Activated T-helper 1 cell treated with anti-CD3 and anti-CD28 coated beads, Interleukin-2, amount 50 U/mL, for 16 hours (primary cell): ENCODE measurements at places on chromosomes 3 and 15.

DNA sequence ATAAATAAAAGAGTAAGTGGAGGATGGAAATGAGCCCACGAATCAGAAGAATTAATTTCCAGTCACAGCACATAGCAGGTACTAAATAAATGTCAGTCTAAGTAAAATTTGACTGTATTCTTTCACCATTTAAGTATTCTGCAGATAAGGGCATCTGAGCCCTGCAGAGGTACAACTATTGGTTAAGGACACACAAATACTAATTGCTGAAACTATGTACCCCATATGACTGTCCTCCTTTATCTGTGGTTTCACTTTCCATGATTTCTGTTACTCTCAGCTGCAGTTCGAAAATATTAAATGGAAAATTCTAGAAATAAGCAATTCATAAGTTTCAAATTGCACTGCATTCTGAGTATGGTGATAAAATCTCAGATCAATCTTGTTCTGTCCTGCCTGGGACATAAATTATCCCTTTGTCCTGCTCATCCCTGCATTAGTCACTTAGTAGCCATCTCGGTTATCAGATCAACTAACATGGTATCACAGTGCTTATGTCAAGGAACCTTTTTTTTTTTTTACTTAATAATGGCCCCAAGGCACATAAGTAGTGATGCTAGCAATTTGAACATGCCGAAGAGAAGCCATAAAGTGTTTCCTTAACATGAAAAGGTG, 95.1 kb downstream of the LSAMP start:
- DNase-seq, result no peak

GRCh38 chr3:42991341-42992315, 12.5 kb downstream of the GASK1A start:
- DNase-seq, result no peak

GRCh38 chr3:124843506-124844177, 43.5 kb downstream of the ITGB5 start:
- DNase-seq, result no peak

DNA sequence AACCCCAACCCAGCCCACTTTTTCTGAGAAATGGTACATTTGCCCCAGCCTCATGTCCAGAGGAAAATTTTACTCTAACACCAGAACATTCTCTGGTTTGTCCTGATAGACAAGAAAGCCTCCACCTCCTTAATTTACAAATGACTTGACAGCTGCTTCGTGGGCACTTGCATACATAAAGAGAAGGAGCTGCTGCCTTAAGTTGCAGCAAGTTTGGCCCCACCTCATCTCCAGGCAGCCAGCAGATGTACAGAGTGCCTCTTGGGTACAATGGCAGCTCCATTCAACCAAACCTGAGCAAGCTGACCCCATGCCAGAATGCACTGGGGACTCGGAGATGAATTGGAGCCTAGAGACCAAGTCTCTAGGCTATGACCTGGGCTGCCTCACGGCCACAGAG, 6.2 kb upstream of the H1-8 start:
- no peak for DNase-seq

GRCh38 chr3:72099326-72100079, 314.6 kb upstream of the PROK2 start:
- no peak for DNase-seq

DNA sequence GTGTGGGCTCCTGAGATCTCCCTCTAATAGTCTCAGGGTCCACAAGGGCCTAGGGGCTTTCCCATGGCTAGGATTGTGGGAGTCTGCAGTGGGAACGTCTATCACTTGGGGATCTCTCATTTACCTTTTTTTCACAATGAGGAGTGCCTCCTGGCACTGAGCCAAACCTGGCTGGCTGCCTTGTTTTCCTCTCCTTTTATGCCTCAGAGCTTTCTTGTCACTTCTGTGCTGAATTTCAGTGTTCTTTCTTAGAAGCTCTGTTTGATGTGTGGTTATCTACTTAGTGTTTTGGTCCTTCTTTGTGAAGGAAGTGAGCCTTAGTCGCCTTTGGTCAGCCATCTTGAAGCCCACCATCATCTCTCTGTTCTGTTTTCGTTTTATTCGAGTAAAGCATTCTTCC, 33.9 kb downstream of the DOCK3 start:
- no peak for DNase-seq

- DNase-seq, result no peak
Measured at GRCh38 chr3:160130071-160130470, 95.2 kb upstream of the C3orf80 start.

- no peak for DNase-seq
Measured at GRCh38 chr15:57537488-57538264, 54.0 kb upstream of the MYZAP start.

- no peak for DNase-seq
Measured at GRCh38 chr15:78171864-78172472, 22.8 kb downstream of the IDH3A start.

GRCh38 chr3:154139996-154140436, 18.8 kb downstream of the ARHGEF26 start:
- DNase-seq, result no peak

DNA sequence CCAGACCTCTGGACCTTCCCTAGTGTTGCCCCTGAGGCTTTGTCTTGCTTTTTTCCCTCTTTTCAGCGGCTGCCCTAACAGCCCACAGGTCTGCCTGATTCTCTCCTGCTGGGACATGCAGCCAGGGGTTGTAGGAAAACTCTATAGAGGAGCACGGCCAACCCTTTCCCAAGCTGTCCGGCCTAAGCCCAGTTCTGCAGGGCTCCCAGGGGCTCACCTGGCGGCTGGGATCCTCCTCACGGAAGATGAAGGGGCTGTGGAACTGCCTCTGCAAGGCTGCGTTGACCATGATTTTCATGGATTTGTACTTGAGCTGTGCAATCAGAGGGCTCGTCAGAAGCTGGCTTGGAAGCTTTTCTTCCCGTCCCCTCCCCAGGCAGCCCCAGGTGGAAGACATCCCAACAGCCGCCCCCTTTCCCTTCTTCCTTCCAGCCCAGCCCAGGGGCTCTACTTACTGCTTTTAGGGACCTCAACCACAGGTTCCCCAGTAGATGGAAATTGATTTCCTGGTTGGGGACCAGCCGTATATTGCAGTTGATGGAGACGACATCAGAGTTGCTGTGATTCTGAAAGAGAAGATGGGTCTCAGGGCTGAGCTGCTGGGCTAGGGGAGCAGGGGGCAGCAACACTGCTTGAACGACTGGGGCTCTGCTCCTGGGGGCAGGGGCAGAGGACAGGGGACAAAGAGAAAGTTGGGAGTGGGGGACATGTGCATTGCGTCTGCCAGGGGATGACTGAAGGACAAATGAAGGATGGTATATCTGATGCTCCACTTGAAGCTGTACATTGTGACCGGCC, 29.8 kb downstream of the FEM1B start:
- DNase-seq, result no peak

DNA sequence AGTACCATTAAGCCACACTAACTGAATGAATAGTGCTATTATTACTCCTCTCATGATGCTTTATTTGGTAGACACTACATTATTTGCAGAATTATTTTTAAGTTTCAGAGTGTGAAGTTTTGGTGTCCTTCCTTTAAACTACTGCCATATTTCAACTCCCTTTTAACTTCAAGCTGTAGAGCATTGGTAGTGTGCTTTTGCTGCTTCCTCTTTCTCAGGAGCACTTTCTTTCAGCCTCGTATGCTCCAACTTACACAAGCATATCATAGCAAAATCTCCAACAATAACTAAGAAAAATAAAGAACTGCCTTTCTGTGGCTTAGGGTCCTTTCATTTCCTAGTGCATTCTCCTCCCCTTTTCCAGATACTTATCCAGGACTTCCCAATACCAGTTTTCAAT, 476.4 kb upstream of the AGTR1 start:
- DNase-seq, result no peak

DNA sequence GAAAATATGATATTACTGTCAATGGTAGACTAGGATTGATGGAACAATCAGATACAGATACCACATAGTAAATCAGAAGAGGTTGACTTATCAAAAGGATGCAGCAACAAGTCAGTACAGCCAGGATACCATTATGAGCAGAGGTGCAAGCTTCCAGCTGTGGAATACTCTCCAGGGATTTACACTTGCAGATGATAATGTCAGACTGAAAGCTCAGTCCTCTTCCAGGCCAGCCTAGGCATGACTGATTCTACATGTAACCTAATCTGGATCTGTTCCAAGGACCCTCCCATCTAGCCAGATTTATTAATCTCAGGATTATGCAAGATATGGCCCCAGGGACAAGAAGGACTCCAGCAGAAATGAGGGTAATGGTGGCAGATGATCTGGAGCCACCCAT, 8.2 kb downstream of the FILIP1L start:
- DNase-seq, result no peak

GRCh38 chr15:58522391-58522790, 90.6 kb downstream of the LIPC start:
- no peak for DNase-seq

DNA sequence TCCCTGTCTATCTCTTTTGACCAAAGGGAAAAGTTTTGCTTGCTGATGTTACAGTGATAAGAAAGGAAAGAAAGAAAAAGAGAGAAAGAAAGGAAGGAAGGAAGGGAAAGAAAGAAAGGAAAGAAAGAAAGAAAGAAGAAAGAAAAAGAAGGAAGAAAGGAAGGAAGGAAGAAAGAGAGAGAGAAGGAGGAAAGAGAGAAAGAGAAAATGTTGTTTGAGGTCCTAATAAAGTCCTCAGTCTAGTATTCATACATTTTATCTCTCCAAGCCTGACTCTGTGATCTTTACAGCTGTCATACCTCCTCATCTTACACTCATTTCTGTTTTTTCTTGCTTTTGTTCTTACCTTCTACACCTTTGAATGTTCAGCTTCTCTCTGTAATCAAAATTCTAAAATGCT, 111.4 kb upstream of the MBNL1 start:
- no peak for DNase-seq

DNA sequence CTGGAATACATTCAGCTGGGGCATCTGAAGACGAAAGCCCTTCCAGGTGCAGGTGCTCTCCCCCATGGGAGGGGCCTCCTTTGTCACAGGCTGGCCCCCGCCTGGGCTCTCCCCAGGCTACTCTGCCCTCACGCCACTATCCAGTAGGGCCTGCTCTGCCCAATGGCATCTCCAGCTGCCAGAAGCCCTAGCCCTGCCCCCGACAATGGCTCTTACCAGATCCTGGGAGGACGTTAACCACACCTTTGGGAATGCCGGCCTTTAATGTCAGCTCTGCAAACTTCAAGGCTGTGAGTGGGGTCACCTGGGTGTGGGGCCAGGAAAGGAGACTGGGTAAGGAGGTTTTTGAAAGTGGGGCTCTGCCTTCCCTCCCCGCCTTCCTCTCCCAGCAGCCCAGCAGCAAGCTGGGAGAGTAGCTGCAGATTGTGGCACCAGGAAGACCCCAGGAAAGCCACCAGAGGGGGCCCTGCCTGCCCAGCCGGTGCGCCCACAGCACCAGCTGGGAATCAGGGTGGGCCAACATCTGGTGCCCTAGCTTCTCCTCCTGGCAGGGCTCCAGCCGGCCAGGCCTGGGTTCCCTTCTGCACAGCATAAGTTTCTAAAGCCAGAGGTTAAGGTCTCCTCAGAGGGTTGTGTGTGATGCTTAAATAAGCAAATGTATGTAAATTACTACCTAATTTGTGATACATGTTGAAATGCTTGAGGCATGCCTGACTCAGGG, 40.4 kb upstream of the SLC41A3 start:
- no peak for DNase-seq

GRCh38 chr3:39453134-39453533, 14.3 kb upstream of the MOBP start:
- no peak for DNase-seq

DNA sequence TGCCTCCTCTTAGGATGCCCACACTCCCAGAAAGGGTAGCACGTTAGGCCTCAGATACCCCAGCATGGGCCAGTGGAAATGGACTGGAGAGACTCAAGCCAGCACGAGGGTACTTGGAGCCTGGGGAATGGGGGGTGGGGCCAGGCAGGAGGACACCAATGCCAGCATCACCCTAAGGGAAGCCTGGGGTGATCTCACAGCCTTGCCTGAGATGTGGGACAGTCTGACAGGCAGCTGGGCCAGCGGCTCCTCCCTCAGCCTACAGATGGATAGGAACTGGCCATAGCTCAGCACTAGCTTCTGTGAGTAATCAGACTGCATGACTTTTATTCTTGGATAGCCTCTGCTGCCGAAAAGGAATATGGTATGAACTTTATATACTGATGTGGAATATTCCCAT, 59.6 kb upstream of the MRPS22 start:
- no peak for DNase-seq

DNA sequence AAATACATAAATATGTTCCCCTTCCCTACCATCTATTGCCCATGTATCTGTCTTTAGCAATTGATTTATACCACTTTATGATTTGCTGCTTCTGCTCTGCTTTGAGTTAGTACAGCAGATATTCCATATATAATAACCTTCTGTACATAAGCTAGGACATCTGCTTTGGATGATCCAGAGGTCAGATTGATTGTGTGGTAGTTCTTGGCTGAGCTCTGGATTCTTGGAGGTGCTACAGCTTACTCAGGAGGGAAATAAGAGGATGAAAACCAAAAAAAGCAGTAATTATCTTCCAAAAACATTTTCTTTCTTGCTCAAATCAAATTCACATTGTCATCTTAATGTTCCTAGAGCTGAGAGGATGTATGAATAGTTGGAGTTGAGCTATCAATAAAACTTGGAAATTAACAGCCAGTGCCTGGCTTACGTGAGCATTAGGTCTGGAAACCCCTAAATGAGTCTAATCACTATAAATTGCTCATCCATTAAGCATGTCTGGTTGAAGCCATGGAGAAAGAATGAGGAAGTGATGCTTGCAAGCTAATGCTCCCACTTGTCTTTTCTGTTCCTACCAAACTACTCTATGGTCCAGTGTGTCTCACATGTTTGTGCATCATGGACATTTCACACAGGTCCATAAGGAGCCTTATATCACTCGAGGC, 36.3 kb upstream of the TMEM42 start:
- no peak for DNase-seq

DNA sequence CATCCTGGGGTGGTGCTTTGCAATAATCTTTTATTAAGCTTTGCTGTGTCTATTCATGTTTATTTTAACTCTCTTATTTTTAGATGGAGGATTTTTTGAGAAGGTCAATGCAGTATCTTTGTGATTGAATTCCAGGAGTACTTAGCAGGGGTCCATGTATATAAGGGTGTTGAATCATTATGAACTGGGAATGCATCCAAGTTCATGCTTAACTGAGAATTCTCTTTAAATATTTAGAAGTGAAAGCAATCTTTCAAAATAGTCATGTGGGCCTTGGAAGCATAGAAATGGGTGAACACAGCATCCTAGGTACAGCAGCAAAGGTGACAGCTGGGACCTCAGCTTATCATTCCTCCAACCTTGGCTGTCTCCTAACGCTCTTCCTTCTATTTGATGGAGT, 27.3 kb downstream of the SPTSSB start:
- DNase-seq, result no peak

DNA sequence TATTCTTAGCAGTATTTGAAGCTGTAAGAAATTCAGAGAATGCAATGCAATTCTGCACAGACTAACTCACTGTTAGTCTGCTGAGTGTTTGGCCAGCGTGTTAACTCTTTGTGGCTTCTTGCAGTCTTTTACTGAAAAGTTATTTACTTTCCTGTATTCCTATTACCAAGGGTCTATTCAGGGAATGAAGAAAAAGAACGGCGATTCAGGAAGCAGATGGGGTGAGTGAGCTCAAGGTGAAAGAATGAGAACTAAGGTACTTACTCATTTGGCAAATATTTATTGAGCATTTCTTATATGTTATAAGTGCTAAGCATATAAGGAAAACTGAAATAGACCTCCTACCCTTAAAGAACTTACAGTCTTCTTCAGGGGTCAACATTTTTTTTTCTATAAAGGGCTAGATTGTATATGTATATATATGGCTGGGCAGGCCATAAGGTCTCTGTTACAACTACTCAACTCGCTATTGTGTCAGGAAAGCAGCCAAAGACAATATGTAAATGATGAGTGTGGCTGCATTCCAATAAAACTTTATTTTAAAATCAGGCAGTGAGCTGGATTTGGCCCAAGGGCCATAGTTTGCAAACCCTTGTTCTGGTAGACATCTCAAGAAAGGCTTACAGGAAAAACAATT, 271.9 kb upstream of the GADL1 start:
- no peak for DNase-seq
